ENCODE measurements at places on chromosomes 16 and 17.

GRCh38 chr16:3999479-4000325 lies 116.5 kb downstream of the ADCY9 start:
- DNase-seq = no peak

- DNase-seq = no peak
Observed at GRCh38 chr17:77403854-77404253, 263.1 kb downstream of the SEC14L1 start.

DNA sequence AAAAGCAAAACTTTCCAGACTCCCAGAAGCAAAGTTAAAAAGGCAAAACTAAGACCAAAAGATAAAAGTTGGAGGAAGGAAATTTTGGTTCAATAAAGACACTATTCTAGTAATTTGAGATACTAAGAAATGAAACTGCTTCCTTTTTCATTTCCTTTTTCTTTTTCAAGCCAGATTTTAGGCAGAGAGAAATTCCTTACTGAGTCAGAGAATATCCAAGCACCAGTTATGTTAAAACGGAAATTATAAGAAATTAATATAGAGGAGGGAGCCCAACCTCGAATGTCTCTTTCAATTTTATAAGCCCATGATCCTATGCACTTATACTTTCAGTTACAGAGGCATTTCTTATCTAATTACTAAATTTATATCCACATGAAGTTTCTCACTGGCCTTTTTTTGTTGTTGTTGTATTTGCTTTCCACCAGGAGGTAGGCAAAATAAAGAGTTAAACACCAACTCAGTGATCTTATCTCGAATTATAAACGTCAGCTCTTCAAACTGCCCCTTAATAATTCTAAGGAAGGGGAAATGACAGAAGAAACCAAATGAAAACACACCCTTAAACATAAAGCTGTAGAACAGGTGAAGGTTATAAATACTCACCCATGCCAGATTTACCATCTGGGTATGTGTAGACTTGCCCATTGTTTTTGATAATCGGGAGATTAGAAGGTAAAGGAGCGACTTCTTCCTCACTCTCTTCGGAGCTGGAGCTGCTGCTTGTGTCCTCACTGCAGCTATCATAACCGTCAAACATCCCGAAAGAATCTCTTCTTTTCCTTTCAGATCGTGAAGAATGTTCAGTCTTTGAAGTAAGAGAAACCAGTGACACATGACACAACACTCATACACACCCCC lies 35.2 kb downstream of the MBTD1 start:
- DNase-seq = no peak

DNA sequence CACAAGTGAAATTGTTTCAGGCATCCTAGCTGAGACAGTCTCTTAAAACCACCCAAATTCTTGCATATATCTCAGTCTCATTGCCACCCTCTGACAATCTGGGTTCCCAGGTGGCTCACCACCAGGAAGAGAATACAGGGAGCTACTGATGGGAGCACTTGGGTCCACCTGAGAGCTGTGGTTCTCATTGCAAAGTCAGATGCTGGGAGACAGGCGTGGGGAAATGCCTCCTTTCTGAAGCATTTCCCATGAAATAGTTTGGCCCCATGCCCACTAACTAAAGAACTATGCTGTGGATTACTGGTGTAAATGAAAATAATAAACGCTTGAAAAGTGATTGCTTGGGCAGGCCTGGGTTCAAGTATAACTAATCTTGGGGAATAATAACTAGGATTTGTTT lies 70.3 kb downstream of the CMC2 start:
- DNase-seq = no peak

DNA sequence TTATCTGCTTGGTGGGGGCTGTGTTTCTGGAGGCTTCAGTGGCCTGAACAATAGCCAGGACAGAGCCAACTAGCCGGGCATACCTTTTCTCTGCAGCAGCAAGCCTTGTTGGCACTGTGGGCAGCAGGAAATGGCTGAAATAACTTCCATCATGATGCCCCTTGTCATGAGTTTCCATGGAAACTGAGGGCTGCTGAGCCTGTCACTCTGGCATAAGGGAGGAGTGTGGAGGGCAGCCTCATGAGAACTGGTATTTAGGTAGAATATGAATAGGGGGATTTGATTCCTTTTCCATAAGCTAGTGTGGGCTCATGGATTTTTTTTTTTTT lies 39.4 kb downstream of the PLCG2 start:
- no peak for DNase-seq

DNA sequence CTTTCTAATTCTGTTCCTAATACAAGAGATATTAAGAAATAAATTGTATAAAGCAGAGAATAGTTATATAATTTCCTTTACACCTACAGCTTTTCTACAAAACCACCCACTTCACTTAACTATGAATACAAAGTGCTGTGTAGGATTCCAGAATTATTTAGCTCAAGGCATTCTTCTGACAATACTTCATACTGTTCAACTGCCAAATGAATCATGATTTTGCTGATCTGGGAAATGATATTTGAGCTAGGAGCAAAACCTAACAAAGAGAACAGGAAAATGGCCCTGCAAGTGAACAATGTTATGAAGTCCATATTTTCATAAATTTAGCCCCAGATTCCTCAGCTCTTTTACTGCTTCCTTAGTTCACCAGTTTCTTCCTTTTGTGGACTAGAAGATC lies 12.9 kb downstream of the BBS2 start:
- DNase-seq = no peak

DNA sequence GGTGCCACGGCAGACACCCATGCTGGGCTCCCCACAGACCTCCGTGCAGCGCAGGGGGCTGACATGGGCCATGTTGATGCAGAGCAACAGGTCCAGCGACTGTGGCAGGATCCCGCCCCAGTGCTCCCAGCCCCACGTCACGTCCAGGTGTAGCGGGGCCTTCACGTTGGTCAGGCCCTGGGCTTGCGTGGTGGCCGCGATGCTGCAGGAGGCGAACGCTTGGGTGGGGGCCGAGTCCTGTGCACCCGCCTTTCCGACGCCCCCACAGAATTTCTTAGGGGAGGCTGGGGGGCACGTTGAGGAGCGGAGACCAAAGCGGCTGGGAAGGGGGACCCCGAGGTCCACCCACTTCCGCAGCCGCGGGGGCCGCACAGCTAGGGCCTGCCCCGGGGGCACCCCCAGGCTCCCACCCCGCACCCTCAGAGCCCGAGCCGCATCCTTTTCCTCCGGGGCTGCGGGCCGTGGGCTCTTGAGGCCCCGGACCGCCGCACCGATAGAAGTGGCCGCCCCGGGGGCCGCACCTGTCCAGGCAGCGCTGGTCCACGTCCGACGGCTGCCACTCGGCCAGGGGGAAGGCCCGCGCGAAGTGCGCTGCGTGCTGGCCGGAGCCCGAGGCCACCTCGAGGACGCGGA lies 416 bp downstream of the METTL26 start:
- no peak for DNase-seq

GRCh38 chr17:51353296-51353695 lies 93.0 kb downstream of the UTP18 start:
- DNase-seq = no peak

DNA sequence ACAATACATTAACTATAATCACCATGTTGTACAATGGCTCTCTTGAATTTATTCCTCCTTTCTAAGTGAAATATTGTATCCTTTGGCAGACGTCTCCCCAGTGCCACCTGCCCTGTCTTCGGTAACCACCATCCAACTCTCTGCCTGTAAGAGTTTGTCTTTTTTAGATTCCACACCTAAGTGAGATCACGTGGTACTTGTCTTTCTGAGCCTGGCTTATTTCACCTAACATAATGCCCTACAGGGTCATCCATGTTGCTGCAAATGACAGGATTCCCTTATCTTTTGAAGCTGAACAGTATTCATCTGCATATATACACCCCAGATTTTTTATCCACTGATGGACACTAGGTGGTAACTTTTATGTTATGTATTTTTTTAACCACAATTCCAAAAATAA lies 24.2 kb downstream of the ORC6 start:
- no peak for DNase-seq

- no peak for DNase-seq
Observed at GRCh38 chr16:2584729-2585650, 47.2 kb downstream of the PDPK1 start.

DNA sequence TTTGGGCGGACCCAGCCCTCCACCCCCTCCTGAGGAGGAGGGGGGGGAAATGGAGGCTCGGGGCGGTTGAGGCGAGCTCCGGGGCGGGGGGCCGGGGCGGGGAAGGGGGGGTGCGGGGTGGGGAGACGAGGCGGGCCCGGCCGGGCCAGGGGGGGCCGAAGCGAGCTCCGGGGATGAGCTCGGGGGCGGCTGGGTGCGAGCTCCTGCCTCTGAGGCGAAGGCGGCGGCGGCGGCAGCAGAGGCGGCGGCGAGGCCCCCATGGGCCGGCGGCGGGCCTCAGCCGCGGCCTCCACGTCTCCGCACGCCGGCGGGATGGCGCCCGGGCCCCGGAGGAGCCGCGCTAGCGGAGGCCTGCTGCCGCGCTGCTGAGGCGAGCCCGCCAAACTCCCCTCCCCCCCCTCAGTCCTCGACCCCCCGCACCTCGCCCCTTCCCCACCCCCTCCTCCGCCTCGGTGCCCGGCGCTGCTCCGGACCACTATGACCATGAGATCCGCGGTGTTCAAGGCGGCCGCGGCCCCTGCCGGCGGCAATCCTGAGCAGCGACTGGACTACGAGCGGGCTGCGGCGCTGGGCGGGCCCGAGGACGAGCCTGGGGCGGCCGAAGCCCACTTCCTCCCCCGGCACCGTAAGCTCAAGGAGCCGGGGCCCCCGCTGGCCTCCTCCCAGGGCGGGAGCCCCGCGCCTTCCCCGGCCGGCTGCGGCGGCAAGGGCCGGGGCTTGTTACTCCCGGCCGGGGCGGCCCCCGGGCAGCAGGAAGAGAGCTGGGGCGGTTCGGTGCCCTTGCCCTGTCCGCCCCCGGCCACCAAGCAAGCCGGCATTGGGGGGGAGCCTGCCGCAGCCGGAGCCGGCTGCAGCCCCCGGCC lies 596 bp downstream of the MSL1 start:
- no peak for DNase-seq

GRCh38 chr16:48317614-48318315 lies 67.4 kb downstream of the SIAH1 start:
- DNase-seq = no peak

DNA sequence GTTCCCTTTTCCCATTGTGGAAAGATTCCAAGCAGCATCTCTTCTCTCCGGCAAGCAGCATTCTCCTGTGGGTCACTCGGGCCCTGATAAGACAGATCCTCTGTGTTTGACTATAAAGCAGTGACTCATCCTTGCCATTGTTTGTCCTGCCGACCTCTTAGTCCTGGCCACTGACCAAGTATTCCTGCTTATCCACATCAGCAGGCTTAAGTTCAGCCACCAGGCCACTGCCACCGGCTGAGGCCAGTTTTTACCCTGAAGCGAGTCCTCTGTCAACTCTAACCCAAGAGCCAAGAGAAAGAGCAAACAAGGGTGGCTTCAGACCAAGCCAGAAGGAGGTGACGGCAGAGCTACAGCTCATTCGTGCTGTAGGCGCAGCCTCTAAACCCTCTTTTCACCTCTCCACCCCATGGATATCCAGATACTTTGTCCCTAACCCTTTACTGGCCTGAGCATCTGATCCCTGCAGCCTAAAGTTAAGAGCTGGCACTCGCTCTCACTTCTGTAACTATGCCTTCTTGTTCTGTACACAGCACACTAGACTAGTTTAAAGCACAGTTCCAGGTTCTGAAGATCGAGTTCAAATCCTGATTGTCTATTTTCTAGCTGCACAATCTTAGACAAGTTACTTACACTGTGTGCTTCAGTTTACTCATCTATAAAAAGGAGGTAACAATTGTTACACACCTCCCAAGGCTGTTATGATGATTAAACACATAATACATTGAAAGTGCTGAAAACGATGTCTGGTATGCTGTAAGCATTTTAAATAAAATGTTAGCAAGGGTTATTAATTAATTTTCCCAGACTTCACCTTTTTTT lies 31.0 kb downstream of the SOX9 start:
- DNase-seq = no peak

GRCh38 chr16:53458635-53459034 lies 24.4 kb downstream of the RBL2 start:
- DNase-seq = no peak

GRCh38 chr16:534135-534534 lies 6.6 kb downstream of the CAPN15 start:
- DNase-seq = no peak

GRCh38 chr17:40648384-40648968 lies 858 bp upstream of the SMARCE1 start:
- no peak for DNase-seq

DNA sequence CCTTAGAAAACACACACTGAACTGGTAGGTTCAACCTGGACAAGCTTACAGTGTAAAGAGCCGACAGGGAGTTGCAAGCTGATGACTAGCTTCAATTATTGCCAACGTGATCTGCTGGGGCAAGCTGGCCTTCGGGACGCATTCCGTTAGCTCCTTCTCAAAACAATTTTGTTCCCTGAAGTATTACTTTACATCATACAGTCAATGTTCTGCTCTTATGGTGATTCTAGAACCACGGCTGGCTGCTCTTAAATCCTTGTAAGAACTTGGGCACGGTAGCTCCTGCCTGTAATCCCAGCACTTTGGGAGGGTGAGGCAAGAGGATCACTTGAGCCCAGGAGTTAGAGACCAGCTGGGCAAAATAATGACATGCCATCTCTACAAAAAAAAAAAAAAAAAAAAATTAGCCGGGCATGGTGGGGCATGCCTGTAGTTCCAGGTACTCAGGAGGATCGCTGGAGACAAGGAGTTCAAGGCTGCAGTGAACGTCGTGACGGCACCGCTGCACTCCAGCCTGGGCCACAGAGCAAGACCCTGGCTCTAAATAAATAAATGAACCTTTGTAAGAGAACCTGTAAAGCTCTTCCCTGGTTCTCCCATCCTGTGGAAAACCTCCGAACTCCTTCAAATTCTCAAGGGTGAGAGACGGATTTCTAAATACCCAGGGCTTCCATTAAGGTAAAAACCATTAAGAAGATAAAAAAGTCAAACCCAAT lies 2.0 kb downstream of the CDIP1 start:
- DNase-seq = no peak
